NCI-H1105 (cell line): ENCODE measurements at places on chromosomes 2 and 18.
A peak's percentile ranks its signal among the peaks of the same experiment; 100 is the strongest.

DNA sequence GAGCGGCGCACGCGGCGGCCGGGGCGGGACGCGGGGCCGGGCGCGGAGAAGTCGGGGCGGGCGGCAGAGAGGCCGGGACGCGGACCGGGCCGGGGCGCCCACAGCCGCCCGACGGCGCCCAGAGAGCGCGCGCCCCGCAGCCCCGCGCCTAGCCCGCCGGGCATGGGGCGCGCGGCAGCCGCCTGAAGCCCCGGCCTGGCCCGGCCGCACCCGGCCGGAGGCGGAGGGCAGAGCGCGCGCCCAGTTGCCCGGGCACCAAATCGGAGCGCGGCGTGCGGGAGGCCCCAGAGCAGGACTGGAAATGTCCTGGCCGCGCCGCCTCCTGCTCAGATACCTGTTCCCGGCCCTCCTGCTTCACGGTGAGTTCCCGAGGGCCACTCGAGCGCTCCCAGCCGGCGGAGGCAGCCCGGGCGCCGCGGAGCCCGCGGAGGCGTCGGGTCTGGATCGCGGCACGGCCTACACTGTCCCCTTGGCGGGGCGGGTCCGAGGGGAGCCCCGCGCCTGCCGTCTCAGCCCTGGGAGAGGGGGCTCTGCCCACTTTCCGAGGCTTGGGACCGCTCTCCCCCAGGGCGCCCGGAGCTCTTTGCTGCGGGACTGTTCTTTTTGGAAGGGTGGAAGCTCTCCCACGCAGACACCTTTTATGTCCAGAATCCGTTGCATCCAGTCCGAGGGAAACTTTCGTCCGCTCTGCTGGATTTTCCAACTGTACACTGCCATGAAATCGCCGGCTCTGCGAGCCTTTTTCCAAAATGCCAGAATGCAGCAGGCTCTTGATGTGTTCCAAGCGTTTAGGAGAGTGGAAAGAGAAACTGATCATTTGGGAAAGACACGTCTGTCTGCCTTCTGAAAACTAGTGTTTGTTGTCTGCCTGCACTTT is 484 bp downstream of the APCDD1 start:
- no peak for DNase-seq

DNA sequence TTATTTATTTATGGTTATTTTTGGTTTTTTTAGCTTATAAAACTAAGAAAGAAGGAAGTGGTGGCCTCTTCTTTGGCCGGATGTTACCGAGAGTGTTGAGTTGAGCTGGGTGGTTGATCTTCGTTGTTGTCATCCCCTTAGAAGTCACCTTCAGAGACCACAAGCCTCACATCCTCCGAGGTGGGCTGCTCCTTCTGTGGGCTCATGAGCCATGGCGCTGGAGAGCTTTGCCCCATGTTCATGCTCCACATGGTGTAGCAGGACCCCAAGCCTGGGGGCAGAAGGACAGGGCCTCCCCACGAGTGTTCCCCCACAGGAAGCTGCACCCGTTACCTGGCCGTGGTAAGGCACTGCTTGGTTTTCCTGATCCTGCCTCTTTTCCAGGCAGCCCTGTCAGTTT is 23.4 kb downstream of the SNTG2 start:
- no peak for DNase-seq

DNA sequence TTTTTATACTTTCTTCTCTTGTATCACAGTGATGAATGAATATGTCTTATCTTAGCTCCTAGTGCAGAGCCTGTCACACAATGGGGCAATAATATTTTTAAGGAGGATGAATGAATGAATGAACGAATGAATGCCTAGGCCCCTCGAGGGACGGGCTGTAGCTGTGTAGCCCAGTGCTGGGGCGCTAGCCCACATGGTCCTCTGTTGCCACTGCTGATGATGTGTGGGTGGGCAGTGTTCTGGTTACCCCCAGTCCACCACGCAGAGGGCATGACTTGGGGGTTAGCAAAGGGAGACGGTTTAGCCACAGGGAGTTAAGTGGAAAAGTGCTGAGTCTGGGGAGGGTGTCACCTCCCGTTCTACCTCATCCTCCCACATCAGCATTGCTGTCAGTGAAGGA is 134.2 kb downstream of the SMAD7 start:
- DNase-seq = no peak

DNA sequence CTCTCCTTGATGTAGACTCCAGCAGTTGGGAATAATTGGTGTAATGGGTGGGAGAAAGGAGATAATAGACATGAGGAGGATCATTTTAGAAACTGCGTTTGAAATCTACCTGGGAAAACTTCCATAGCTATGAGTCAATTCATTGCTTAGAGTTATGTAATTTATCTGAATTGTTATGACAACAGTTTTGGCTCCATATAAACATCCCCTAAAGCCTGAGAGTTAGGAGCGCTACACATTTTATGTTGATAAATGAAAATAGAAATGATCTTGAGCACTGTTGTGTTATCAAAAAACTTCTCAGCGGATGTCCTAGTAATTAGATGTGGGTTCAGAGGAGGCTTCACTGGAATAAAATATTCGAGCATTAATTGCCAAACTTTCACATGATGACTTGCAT is 573.4 kb downstream of the TSN start:
- DNase-seq = no peak

- DNase-seq = peak; percentile 47
Observed at GRCh38 chr2:27191070-27191829, 20.6 kb upstream of the ATRAID start.
